ENCODE measurements at places on chromosomes 12 and 14. TPM values are rescaled to one million over a fixed set of nuclear protein-coding genes. Genes with fewer than 3 reads are reported as not detected.

Gene PROX2
- 0.44 TPM for total RNA-seq

DNA sequence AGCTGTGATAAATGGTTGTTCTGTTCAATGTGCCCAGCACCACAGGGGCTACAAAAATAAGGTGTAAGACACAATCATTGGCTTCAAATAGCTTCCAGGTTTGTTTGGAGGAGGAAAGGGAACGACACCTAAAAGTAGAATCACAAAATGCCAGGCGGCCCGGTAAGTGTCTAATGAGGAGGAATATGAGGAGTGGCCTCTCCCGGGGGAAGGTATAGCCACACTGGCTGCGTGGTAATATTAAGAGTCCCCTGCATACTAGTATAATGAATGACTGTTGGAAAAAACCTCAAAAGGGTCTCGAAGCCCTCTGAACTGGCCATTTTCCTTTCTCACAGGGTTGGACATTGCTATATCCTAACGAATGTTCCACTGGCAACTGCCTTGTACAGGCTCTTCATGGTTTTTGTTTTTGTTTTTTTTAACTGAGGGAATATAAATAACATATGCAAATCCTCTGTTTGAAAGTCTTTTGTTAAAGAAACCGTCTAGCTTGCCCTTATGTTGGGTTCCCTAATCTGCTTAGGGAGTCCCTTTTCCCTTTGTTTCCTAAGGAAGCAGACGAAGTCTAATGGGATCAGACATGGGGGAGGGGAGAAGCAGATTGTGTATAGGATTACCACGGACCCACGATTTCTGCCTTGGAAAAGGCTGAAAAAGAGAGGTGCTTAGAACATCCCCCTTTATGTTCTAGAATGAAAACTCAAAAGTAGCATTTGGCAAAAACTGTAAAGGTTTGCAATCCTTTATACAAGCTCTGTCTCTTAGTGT lies 4.2 kb downstream of the CCDC60 start:
- no peak for DNase-seq
- peaks cover 2% of the 10 kb centered on the region for H3K27me3 ChIP-seq
- H3K4me1 ChIP-seq: no peaks in the 10 kb centered on the region
- H3K36me3 ChIP-seq: no peaks in the 10 kb centered on the region

DNA sequence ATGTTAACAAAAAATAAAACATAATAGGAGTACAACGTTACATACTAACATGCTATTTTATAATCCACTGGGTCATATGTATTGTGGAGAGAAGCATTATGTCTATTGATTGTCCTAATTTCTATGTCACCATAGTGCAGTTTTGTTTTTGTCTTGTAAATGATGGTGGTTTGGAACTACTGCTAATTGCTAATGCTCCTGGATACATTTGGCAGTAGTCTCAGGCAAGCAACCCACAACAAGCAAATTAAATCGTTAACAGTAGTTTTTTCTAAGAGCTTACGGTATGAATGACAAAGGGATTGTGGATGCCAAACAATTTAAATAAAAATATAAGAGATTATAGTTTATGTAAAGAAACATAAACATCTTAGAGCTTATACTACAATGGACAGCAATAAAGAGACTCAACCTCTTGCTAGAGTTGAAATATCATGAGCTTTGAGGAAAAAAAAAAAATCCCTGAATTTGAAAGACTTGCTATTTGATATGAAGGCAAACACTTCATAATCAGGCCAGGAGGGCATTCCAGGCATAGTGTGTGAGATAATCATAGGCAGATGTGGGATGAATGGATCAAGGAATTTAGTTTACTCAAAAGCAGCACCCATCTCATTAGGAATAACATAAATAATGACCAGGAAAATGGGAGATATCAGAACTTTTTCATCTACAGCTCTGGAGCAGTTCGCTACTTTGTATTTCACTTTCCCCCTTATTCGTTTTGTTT lies 181.3 kb downstream of the CCDC59 start:
- no peaks in the 10 kb centered on the region for H3K4me1 ChIP-seq
- H3K36me3 ChIP-seq: no peaks in the 10 kb centered on the region
- no peak overlapping the region for H3K27ac ChIP-seq

DNA sequence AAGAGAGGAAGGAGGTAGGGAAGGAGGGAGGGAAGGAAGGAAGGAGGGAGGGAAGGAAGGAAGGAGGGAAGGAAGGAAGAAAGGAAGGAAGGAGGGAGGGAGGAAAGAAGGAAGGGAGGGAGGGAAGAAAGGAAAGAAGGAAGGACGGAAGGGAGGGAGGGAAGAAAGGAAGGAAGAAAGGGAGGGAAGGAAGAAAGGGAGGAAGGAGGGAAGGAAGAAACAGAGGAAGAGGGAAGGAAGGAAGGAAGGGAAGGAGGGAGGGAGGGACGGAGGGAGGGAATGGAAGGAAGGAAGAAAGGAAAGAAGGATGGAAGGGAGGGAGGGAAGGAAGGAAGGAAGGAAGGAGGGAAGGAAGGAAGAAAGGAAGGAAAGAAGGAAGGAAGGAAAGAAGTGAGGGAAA lies 22.4 kb upstream of the CCDC63 start:
- H3K4me1 ChIP-seq: peaks cover 9% of the 10 kb centered on the region
- H3K36me3 ChIP-seq: no peaks in the 10 kb centered on the region
- no peak for DNase-seq
- H3K27ac ChIP-seq: no peak overlapping the region

GRCh38 chr12:87150969-87151662 lies 878.1 kb downstream of the C12orf50 start:
- no peak overlapping the region for H3K4me3 ChIP-seq
- no peaks in the 10 kb centered on the region for H3K36me3 ChIP-seq
- no peak overlapping the region for H3K27ac ChIP-seq
- DNase-seq: no peak

Gene SPTB
- not detected for total RNA-seq

GRCh38 chr14:101025696-101026095 lies 122.2 kb upstream of the RTL1 start:
- no peak overlapping the region for H3K4me3 ChIP-seq
- H3K27ac ChIP-seq: no peak overlapping the region
- H3K27me3 ChIP-seq: no peaks in the 10 kb centered on the region

DNA sequence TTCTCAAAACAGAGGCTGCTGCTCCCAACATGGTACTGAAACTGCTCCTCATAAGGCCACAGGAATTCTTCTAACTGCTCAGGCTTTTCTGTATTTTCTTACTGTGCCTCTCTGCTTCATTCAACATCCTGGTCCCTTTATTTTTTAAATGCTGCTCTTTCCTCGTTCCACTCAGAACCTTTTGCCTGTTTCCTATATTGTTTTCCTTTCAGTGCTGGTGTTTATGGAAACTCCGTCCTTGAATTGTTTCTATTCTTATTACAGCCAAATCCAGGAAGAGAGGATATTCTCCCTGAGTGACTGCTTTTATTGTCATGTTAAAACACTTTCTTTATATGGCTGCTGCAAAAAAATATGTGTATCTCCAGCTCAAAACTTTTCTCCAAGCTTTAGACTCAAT lies 173.0 kb upstream of the E2F7 start:
- no peak overlapping the region for H3K27ac ChIP-seq
- no peak overlapping the region for H3K4me3 ChIP-seq
- H3K27me3 ChIP-seq: no peaks in the 10 kb centered on the region
- DNase-seq: no peak
- no peaks in the 10 kb centered on the region for H3K4me1 ChIP-seq
- no peaks in the 10 kb centered on the region for H3K36me3 ChIP-seq

DNA sequence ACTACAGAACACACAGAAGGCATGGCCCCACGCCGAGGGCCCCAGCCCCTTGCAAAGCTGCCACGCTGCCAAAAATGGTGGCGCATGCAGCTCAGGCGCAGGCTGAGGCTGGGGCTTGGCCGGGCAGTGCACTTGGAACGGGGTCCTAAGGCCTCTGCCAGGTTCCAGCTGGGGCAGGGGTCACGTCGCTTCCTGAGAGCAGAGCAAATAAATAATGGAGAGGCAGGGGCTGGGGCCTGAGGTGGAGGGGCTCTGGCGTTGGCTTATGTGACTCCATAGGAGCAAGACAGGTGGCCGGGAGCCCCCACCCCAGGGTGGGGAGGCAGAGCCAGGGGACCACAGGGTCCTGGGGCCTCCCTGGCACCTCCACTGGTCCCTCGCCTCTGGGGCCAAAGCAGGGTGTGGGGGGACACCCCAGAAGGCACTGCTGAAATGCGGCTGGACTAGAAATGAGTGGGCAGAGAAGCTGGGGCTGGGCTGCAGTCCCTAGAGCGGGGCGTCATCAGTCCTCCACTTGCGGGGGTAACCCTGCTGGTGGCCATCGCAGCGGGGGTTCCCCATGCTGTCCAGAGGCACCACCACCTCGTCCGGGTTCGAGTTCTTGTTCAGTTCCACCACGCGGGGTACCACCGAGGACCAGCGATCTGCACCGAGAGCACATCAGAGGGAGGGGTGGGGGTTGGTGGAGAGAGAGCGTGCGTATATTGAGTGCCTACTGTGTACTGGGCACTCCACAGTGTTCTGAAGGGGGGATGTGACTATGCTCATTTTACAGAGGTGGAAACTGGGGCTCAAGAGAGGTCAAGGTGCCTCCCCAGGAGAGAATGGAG lies 49.8 kb downstream of the TRPV4 start:
- H3K27me3 ChIP-seq: peaks cover 3% of the 10 kb centered on the region
- H3K4me1 ChIP-seq: no peaks in the 10 kb centered on the region
- peaks cover 2% of the 10 kb centered on the region for H3K36me3 ChIP-seq
- H3K4me3 ChIP-seq: no peak overlapping the region
- DNase-seq: no peak
- no peak overlapping the region for H3K27ac ChIP-seq

GRCh38 chr12:121794534-121795033 lies 1.1 kb upstream of the RHOF start:
- H3K27me3 ChIP-seq: no peaks in the 10 kb centered on the region
- no peak for DNase-seq
- H3K4me1 ChIP-seq: peaks cover 53% of the 10 kb centered on the region
- peaks cover 26% of the 10 kb centered on the region for H3K36me3 ChIP-seq

- no peak overlapping the region for H3K27ac ChIP-seq
- no peaks in the 10 kb centered on the region for H3K4me1 ChIP-seq
- no peaks in the 10 kb centered on the region for H3K27me3 ChIP-seq
Measured at GRCh38 chr12:5499566-5500330, 67.8 kb downstream of the NTF3 start.

Gene AMN
- 0.35 TPM for total RNA-seq

DNA sequence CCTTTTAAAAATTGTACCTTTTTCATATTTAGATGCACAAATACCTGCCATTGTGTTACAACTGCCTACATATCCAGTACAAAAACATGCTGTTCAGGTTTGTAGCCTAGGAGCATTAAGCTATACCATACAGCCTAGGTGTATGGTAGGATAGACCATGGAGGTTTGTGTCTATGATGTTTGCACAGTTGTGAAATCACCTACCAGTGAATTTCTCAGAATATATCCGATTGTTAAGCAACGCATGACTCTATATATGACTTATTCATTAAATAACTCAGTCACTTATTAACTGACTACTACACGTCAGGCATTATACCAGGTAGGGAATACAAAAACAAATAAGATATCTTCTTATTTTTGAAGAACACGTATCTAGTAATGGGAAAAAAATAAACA lies 26.2 kb upstream of the ETNK1 start:
- H3K36me3 ChIP-seq: no peaks in the 10 kb centered on the region
- peaks cover 4% of the 10 kb centered on the region for H3K4me1 ChIP-seq
- no peak for DNase-seq
- H3K27ac ChIP-seq: no peak overlapping the region
- H3K27me3 ChIP-seq: peaks cover 3% of the 10 kb centered on the region

- no peak overlapping the region for H3K4me3 ChIP-seq
- DNase-seq: no peak
Measured at GRCh38 chr12:100279607-100280244, 12.7 kb downstream of the SCYL2 start.

- H3K4me1 ChIP-seq: no peaks in the 10 kb centered on the region
- no peaks in the 10 kb centered on the region for H3K36me3 ChIP-seq
- H3K27me3 ChIP-seq: peaks cover 71% of the 10 kb centered on the region
- peak; percentile 78 for DNase-seq
- H3K27ac ChIP-seq: no peak within 1 kb of the TSS
Measured at GRCh38 chr12:125185740-125186470, 120.7 kb downstream of the AACS start.

DNA sequence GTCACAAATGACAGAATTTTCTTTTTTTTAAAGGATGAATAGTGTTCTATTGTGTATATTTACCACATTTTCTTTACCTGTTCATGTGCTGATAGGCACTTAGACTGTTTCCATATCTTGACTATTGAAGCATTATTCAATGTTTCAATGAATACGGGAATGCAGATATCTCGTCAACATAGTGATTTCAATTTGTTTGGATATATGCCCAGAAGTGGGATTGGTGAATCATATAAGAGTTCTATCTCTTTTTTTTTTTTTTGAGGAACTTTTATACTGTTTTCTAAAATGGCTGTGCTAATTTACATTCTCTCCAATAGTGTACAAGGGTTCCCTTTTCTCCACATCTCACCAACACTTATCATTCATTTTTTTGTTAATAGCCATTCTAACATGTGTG lies 97.9 kb upstream of the FAR2 start:
- H3K27ac ChIP-seq: no peak overlapping the region
- H3K4me1 ChIP-seq: no peaks in the 10 kb centered on the region
- DNase-seq: no peak

DNA sequence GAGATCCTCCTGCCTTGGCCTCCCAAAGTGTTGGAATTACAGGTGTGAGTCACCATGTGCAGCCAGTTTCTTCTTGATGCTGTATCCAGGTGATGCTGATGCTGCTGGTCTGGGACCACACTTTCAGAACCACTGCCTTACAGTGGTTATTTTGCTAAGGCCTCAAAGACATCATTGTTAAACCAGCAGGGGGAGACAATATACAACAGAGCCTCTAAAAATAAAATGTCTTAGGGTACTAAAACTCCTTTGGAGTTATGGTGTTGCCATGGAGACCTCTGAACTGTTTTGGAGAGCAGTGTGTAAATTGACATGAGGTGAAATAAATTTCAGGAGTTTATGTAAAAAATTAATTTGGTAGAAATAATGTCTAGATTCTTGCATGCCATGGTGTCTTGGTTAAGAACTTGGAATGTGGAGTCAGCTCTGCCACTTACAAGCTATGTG lies 1.1 kb upstream of the ARG2 start:
- H3K27ac ChIP-seq: peak overlapping the region; percentile 82
- peaks cover 32% of the 10 kb centered on the region for H3K4me1 ChIP-seq

DNA sequence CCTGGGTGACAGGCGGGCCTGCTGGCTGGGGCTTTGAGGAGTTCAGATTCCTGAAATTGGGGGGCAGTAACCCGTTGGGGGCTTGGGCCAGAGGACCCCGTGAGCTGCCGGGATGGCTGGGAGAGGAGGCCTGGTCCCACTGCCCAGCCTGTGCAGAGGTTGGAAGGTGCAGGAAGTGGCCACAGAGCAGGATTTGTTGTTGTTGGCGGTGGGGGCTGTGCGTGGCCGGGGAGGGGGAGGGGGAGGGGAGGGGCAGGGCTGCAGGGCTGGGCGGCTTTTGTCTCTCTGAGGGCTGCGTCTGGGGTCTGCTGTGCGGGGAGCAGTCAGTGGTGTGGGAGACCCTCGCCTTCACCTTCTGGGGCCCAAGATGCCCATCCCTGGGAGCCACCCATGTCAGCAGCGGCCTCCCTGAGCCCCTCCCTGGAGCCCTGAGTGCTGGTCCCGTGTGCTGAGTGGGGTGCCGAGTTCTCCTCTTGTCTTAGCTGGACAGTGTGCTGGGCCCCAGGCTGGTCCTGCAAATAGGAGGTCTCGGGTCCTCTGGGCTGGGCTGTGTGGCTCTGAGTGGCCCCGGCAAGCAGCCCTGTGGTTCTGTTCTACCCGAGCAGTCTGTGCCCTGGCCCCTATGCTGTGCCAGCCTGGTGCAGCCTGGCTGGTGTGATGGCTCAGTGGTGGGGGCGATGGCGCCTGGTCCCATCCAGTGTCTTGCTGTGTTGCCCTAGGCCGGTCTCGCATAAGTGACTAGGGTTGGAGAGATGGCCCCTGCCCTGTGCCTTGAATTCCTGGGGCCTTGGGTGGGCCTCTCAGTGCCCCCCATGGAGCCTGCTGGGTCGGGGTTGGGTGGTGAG lies 10.3 kb downstream of the KIF26A start:
- no peak overlapping the region for H3K27ac ChIP-seq
- no peak overlapping the region for H3K4me3 ChIP-seq
- H3K4me1 ChIP-seq: no peaks in the 10 kb centered on the region
- H3K36me3 ChIP-seq: no peaks in the 10 kb centered on the region

Measured in activated CD8-positive, alpha-beta memory T cell treated with anti-CD3 and anti-CD28 coated beads, Interleukin-2, amount 10 ng/mL, durations not matched to agents 7 days and 5 days (primary cell).